ENCODE measurements at places on chromosomes 12 and 14.

- DNase-seq, result no peak
Measured at GRCh38 chr14:101719708-101720107, 41.8 kb upstream of the PPP2R5C start.

DNA sequence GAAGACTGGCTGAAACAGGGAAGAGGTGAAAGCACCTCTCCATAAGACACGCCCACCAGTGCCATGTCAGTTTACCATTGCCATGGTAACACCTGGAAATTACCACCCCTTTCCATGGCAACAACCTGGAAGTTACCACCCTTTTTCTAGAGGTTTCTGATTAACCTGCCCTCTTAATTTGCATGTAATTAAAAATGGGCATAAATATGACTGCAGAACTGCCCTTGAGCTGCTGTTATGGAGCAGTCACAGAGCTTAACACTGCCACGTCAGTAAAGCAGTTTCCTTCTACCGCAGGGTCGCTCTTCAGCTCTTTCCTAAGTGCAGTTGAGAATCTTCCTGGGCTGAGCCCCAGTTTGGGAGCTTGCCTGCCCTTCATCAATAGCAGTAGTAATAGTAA is 55.2 kb downstream of the RASSF3 start:
- DNase-seq, result no peak

- DNase-seq, result no peak
Measured at GRCh38 chr14:69567563-69567962, 7.1 kb downstream of the CCDC177 start.

- no peak for DNase-seq
Measured at GRCh38 chr12:77032406-77032805, 33.0 kb downstream of the E2F7 start.

DNA sequence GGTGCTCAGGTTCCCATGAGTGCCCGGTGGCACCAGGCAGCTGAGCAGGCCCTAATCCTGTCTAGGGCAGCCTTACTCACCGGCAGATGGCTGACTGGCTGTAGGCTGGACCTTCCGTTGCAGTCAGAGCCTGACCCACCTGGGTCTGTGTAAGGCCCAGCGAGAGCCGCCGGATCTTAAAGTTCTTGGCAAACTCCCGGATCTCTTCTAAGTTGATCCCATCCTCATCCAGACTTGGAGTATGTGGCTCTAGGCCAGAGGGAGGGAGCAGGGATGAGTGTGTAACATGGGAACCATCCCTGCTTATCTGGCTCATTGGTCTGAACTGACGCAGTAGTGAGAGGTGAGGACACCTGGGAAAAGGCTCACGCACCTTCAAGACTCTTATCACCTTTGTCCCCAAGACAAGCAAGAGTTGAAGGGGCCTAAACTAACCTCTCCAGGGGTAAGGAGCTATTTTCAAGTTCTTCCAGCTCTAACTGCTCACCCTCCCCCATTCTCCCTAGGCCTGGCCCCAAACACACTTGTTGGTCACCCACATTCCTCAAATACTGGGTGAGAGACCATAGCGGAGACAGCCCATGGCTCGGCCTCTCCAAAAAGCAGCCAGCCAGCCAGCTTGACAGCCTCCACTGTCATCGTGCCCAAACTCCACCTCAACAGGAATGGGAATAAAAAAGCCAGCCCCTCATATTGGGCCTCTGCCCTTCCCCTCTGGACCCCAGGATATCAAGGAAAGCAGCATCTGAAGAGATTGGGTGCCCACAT is 18.8 kb upstream of the TFCP2 start:
- no peak for DNase-seq

GRCh38 chr14:61341275-61342206 is 20.2 kb downstream of the PRKCH start:
- DNase-seq, result no peak

DNA sequence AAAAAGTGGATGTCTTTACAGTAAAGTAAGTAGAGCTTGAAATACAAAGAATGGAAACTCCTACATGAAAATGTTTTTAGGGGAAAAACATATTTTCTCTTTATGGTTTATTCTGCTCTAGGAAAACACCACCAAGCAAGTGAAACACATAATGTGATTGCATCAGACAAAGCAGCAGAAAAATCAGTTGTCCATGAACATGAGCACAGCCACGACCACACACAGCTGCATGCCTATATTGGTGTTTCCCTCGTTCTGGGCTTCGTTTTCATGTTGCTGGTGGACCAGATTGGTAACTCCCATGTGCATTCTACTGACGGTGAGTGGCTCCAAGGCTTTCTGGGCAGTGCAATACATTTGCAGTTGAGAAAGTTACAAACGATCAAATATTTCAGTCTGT is 42.6 kb upstream of the PLEKHD1 start:
- no peak for DNase-seq

- DNase-seq, result no peak
Measured at GRCh38 chr14:104451474-104451873, 128.1 kb upstream of the C14orf180 start.

- peak; percentile 81 for DNase-seq
Measured at GRCh38 chr14:31927348-31927832, 149.7 kb upstream of the ARHGAP5 start.

DNA sequence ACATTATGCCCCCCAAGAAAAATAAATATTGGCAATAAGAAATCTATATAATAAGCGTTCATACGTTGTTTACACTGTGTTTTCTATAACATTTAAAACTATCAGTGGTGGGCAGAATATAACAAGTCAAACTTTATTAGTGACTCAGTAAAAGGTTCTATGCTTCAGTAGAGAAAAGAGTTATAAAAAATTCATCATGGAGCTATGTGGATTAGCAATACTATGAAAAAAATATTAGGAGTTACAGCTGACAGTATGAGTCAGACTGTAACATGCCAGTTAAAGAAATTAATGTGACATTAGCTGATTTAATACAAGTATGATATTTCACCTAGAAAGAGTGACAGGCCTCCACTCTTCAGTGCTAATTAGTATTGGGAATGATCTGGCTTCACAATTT is 125.1 kb upstream of the GARIN6 start:
- DNase-seq, result no peak

GRCh38 chr12:121582583-121583333 is 1.9 kb upstream of the KDM2B start:
- no peak for DNase-seq

- DNase-seq, result no peak
Measured at GRCh38 chr12:18270958-18271460, 9.7 kb downstream of the PIK3C2G start.

GRCh38 chr12:125566-125965 is 59.0 kb downstream of the IQSEC3 start:
- DNase-seq, result no peak

DNA sequence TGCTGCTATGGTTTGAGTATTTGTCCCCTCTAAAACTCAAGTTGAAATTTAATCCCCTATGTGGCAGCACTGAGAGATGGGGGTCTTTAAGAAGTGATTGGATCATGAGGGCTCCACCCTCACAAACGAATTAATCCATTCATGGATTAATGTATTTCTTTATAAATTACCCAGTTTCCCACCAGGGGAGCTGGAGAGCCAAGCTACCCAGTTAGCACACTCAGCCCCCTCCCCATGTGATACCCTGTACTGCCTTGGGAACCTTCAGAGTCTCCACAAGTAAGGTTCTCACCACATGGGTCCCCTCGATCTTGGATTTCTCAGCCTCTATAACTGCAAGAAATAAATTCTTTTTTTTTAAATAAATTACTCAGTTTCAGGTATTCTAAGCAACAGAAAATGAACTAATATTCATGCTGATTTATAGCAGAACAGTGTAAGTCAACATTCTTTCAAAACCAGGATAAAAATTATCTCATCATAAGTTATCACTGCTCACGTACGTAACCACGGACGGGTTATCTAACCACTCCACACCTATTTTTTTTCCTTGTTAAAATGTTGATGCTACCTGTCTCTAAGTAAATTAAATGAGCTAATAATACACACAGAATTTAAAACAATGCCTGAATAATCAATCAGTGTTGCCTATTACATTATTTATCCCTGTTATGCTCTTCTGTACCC is 3.6 kb downstream of the NAP1L1 start:
- no peak for DNase-seq

DNA sequence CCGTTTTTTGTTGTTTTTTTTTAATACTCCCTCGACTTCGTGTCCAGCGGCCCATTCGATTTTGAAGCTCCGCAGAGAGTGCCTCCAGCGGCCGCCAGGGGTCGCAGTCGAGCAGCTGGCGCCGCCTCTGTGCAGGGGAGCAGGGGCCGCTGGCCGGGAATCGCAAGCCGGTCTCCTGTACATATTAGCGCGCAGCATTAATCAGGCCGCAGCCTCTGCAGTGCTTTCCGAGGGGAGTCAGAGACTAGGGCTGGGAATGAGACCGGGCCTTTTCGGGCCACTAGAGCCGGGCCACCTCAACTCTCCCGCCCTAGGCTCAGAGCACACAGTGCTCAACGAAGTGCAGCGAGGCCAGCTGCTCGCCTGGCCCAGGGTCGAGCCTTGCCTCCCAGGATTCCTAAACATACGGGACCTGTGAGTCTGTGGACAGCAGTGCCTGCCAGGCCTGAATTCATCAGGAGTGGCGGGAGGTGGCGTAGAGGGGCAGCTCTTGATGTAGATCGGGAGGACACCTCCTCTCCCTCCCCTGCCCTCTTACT is 81.8 kb downstream of the EMP1 start:
- peak; percentile 53 for DNase-seq

- DNase-seq, result no peak
Measured at GRCh38 chr12:6840761-6841515, at the start of gene GNB3. Gene GNB3 (plus strand): TSS chr12:6840925. CDS start chr12:6841288, 363 bp downstream.

DNA sequence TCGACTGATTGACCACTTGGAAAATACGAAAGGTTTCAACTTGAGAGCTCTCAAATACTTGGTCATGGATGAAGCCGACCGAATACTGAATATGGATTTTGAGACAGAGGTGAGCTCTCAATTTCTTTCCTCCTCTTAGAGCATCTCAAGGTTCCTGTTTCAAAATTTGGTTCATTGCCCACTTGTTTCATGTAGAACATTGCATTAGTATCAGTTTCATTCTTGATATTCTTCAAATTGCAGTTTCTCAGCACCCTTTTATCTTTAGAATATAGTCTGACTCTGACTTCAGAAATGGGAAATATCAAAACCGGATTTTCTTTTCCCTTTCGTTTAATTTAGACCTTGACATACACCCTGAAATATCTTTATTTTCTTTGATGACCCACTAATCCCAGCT is 8.8 kb downstream of the DDX47 start:
- no peak for DNase-seq

DNA sequence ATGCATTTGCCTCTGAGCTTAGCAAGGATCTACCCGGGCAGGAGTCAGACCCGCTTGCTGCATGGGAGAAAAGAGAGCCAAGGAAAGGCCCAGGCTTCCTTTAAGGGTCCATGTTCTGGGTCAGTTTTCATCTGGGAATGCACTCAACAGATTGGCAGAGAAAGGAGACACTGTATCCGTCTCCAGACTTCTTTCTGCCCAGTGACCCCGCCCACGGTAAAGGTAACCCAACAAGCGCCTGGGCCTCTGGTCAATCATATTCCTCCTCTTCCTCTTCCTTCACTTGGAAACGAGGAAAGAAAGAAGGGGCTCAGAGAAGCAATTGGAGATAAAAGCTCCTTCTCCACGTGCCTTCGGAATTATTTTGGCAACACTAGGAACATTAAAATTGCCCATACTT is 27.1 kb upstream of the TCP11L2 start:
- DNase-seq, result no peak

GRCh38 chr14:104169005-104169698 is 30.8 kb downstream of the KIF26A start:
- DNase-seq, result no peak

- no peak for DNase-seq
Measured at GRCh38 chr14:75274899-75275569, 3.6 kb upstream of the FOS start.

DNA sequence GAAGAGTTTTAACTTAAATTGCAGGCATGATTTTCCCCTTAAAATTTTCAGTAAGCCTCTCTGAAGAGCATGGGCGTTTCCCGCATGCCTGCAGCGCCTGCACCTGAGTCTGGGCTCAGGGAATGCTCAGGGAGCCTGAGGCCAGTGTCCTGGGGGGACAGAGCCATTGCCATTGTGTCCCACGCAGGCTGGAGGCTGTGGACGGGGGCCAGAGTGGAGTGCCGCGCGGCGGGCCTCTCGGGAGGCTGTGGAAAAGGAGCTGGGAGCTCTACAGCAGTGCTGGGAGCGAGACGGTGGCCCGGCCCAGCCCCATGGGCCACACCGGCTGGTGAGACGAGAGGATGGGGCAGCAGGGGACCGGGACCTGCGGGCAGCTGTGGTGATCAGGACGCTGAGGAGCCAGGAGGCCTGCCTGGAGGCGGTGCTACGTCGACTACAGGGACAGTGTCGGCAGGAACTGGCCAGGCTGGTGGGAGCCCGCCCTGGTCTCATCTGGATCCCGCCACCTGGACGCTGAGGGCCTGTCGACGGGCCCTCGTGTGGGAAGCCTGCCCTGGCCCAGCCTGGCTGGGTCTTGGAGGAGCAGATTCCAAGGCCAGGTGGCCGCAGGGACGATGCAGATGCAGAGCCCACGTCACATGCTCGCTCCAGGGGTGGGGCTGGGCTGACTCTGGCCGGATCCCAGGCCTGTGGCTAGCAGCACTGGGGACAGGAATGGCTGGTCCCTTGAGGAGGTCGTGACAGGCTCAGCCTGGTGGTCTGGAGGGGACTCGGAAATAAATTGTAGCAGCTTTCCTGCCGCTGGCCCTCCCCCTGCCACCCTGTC is 7.6 kb downstream of the TEDC1 start:
- no peak for DNase-seq

DNA sequence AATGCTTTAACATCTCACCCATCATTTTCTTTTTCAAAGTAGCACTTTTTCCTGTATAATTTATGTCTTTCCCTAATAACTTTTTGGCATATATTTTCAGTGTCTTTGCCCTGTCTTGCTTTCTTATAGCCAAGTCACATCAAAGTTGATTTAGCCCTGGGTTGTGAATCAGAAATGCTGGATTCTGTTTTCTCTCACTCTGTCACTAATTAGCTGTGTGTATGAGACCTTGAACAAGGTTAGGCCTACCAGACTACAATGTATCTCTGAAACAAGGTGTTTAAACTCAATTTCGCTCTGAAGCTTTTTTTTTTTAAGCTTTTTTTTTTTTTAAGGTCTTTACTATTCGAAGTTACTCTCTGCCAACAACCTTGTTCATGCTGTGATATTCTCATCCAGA is 25.7 kb downstream of the CNOT2 start:
- no peak for DNase-seq

DNA sequence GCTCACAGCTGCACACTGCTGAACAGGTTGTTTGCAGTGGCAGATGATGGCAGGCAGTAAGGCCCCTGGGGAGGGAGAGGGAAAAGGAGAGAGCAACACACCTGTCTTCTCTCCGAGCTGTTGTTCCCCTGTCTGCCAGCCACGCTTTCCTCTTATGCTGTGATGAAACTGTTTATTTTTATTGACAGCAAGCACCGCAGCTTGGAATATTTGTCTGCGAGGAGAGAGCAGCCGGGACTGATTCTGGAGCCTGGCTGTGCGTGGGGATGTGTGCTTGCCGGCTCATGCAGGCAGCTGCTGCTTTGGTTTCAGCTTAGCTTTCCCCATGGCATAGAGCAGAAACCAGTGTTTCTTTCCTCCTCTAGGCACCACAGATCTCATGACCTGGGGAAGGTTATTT is 58.7 kb upstream of the KCNA5 start:
- DNase-seq, result no peak

GRCh38 chr14:64388533-64389285 is 556 bp downstream of the MTHFD1 start:
- DNase-seq, result peak; percentile 64

All from HTR-8/SVneo (cell line).